Activated gamma-delta T cell treated with anti-CD3 and anti-CD28 coated beads, Interleukin-2, amount 50 U/mL, for 16 hours (primary cell): ENCODE measurements at places on chromosomes 2 and 18.

DNA sequence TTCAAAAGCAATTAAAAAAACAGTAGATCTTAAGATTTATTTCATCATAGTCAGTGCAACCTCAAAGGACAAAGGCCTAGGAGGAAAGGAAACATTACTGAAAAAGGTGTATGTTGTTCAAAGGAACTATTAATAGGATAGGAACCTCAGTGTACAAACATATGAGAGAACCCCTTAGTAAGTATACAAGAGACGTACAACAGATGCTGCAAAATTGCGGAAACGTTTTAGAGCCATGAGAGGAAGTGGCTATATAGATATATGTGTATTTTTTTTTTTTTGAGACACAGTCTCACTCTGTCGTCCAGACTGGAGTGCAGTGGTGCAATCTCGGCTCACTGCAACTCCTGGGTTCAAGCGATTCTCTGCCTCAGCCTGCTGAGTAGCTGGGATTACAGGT lies 22.2 kb downstream of the PIK3C3 start:
- no peak for DNase-seq

DNA sequence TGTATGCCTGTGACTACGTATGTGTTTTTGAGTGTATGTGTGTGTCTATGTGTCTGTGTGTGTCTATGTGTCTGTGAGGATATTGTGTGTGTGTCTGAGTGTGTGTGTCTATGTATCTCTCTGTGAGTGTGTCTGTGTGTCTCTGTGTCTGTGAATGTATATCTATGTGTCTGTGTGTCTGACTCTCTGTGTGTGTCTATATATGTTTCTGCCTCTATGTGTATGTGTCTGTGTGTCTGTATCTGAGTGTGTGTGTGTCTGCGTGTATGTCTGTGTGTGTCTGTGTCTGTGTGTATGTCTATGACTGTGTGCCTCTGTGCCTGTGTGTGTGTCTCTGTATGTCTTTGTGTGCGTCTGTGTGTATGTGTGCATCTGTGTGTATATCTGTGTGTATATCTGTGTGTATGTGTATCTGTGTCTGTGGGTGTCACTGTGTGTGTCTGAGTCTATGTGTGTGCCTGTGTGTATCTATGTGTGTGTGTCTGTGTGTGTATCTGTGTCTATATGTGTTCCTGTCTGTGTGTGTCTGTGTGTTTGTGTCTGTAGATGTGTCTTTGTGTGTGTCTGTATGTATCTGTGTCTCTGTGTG lies 172.7 kb downstream of the MYCN start:
- no peak for DNase-seq

- DNase-seq = no peak
These were observed 29.2 kb upstream of the SETBP1 start for GRCh38 chr18:44651478-44651877.

GRCh38 chr2:178482437-178482836 lies 2.2 kb downstream of the PLEKHA3 start:
- no peak for DNase-seq

DNA sequence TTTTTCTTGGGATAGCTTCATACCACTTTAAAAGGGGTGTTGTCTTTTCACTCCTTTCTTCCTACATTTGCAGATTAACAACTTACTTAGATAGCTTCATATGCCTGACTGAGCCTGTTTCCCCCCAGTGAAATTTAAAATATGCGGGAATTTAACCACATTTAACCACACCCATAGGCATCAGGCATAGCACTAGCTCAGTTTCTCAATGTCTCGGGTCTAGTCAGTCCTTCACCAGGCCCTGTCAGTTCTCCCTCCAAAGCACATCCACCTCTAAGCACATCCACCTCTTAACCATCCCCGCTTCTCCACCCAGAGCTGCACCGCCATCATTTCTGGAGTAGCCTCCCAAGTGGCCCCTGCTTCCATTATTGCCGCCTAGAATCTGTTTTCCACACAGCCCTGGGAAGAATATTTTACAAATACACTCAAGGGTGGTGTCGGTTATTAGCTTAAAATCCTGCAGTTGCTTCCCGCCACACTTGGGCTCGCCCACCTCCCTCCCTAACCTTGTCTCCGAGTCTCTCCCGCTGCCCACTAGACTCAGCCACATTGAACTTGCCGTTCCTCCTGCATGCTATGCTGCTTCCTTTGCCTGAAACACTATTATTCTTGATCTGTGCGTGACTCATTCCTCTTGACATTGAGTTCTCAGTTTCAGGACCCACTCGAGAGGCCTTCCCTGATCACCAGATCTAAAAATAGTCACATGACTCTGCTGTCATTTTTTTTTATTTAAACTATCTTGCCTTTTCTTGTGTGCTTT lies 68.3 kb downstream of the SPTBN1 start:
- DNase-seq = no peak

- DNase-seq = no peak
These were observed 82.0 kb downstream of the TMEM17 start for GRCh38 chr2:62423883-62424458.
